ENCODE measurements at places on chromosomes 2 and 18.

GRCh38 chr2:20444993-20445910 is 1.6 kb upstream of the RHOB start:
- DNase-seq, result no peak

DNA sequence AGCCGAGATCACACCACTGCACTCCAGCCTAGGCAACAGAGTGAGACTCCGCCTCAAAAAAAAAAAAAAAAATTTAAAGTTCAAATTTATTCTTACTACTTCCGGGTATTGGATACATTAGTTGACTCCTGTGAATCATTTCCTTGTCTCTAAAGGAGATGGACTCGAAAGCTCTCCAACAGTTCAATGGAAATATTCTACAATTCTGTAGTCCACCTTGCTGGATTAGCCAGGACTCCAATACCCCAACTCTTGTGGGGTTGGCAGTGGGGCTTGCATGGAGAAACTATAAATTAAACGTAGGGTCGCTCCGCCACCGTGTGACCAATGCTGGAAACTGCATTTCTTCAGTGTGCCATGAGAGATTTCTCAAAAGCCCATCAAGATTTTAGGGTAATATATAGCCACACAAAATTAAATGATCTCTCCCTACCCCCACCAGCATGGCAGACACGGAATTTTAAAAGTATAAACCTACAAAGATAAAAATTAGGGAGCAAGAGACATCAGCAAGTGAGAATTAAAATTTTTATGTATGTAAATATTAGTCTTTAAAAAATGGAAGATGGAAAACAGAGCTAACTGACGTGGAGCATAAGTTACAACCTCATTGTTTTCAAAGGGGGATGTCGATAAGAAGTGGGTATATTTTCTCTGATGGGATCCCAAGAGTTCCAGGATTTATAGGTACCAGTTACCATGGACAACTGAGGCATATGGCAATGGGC is 27.8 kb upstream of the GAREM2 start:
- DNase-seq, result peak; percentile 62

- no peak for DNase-seq
These were observed 155.8 kb downstream of the PTPRM start for GRCh38 chr18:7722955-7723354.

- no peak for DNase-seq
These were observed 160.2 kb upstream of the NCK2 start for GRCh38 chr2:105584435-105585010.

DNA sequence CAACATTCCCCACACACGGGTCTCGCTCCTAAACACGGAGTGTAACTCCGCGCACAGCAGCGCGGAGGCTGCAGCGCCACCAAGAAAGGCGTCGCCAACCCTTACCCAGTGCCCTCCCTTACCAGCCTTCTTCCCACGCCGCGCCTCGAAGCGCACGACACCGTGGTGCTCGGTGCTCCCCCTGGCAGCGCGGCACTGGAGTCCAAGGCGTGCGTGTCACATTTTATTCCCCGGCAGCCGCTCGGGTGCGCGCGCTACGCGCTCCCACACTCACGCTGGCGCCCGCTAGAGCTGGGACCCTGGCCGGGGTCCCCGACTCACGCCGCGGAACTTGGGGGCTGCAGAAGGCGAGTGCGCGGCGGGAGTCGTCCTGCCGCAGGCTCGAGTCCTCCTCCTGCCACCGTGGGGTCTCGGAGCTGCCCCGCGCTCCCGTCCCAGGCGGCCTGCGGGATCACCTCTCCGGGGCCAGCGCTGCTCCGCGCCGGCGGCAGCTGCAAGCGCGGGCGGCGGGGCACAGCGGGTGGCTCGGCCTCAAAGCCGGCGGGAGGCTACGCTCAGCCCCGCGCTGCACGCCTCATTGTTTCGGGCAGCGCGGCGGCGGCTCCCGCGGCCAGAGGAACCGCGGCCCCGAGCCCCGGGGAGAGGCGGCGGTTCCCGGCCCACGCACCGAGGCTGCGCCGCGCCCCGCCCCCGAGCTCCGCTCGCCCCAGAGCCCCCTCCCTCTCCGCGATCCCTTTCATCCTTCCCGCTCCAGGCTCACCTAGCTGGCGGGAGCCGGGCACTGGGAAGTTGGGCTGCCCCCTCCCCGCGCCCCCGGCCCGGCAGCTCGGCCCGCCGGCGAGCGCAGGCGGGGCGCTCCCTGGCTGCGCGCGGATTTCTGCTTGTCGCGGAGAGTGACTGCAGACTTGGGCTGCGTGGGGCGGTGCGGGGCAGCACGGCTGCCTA is at the start of gene ST6GAL2:
Gene ST6GAL2 (minus strand): TSS at position 197 of the 945 bp plus-strand sequence. CDS start 42,190 bp downstream, outside the sequence.
- peak; percentile 64 for DNase-seq

DNA sequence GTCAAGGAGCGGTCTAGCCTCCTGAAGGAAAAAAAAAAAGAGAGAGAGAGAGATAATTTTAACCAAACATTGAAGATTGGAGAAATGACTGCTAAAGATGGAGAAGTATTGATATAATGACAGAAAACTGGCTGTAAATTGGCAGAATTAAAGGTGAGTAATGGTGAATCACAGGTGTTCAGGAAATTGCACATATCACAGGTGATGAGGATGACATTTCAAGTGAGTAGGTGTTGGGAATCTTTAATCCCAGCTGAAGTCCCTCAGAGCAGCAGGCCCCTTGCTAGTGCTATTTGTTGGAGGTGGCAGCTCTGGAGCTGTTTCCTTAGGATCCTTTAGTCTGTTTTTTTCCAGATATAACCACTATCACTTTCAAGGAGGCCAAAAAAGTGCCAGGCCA is 678.4 kb upstream of the VRK2 start:
- DNase-seq, result no peak

- no peak for DNase-seq
These were observed 198.9 kb downstream of the ADCYAP1 start for GRCh38 chr18:1103537-1103936.

DNA sequence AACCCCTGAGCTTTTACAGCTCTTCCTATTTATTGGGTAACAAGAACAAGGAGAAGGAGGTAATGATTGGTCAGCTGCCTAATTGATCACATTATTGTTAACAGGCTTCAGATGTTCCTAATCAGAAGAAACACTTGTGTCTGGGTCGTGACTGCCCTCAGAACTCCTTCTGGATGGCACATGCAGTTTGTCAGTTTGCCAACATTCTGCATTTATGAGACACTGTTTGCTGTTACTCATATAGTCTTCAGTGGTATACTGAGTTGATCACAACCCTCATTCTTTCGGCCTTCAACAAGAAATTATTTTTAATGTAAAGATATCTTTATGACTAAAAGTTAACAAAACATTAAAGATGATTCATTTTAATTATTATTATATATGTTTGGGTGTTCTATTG is 95.7 kb upstream of the DOCK10 start:
- no peak for DNase-seq

- DNase-seq, result no peak
These were observed 57.9 kb downstream of the INPP5D start for GRCh38 chr2:233117811-233118647.

- peak; percentile 69 for DNase-seq
These were observed 157.6 kb downstream of the ARL6IP6 start for GRCh38 chr2:152875701-152876695.

DNA sequence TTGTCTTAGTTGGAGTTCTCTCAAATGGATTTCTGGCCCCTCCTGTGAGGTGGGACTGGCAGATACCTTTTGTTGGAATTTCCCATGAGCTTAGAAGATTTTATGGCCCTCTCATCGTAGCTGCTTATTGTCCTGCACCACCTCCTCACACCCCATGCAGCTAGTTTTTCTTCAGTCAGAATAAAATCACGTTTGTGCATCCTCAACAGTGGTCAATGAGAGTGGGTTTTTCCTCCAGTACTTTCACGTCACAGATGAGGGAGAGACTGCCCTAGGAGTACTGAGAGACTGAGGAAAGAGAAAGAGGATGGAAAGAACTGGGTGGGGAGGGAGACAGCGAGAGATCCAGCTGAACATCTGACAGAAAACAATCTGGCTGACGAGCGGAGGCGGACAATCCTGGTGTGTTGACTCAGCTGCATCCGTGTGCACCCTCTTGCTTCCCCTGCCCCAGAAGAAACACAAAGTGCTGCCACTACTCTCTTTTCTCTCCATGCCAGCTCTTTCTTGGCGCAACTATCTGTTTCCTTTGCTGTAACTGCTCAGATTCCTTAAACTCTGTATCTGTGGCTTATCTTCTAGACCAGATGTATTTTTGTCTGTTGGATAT is 7.4 kb downstream of the RAPGEF4 start:
- no peak for DNase-seq

GRCh38 chr2:1938986-1939385 is 194.7 kb upstream of the PXDN start:
- DNase-seq, result no peak

- DNase-seq, result no peak
These were observed 113.6 kb downstream of the METTL8 start for GRCh38 chr2:171320208-171320621.

- no peak for DNase-seq
These were observed 244.2 kb upstream of the BOD1L2 start for GRCh38 chr18:56902653-56903052.

Data from umbilical cord (tissue), 2 donors.